Activated CD4-positive, alpha-beta T cell treated with anti-CD3 and anti-CD28 coated beads, Interleukin-2, amount 50 U/mL, for 16 hours (primary cell): ENCODE measurements at places on chromosomes 16 and 17.
A peak's percentile ranks its signal among the peaks of the same experiment; 100 is the strongest.

DNA sequence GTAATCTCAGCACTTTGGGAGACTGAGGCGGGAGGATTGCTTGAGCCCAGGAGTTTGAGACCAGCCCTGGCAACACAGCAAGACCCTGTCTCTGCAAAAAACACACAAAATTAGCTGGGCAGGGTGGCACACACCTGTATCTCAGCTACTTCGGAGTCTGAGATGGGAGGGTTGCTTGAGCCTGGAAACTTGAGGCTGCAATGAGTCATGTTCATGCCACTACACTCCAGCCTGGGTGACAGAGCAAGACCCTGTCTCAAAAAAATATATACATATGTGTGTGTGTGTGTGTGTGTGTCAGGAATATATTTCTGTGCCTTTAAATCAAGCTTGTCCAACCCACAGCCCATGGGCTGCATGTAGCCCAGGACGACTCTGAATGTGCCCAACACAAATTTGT lies 55.2 kb downstream of the CRISPLD2 start:
- no peak for DNase-seq

DNA sequence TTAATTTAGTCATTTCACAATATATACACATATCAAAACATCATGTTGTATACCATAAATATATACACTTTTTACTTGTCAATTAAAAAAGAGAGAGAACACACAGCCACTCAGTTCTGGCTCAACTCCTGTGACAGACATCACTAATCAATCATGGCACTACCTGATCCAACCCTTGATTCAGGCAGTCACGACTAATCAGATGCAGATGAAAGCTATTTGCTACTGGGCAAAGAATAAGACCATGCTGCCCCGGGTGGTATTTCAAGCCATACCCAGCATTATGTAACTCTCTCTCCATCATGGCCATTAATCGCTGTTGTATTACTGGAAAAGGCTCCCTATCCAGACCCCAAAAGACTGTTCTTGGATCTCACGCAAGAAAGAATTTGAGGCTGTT lies 345.7 kb downstream of the HAPSTR1 start:
- no peak for DNase-seq

DNA sequence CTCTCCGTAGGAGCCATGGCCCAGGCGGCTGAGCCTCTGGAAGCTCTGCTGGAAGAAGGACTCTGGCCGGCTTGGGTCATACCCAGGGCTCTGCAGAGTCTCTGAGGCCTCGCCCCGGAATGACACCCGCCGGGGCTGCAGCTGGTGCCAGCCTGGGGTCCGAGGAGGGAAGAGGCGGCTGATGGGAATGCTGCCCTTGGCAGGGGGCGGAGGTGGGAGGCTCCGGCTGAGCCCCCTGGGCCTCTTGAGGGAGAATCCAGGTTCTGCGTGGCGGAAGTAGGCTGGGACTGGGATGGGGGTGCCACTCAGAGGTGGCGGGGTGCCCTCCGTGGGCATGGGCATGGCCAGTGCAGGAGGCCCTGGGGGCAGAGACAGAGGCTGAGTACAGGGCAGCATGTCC lies 3.6 kb downstream of the PKMYT1 start:
- no peak for DNase-seq

- peak; percentile 42 for DNase-seq
Observed at GRCh38 chr16:19520861-19521331, 1.0 kb downstream of the GDE1 start.

DNA sequence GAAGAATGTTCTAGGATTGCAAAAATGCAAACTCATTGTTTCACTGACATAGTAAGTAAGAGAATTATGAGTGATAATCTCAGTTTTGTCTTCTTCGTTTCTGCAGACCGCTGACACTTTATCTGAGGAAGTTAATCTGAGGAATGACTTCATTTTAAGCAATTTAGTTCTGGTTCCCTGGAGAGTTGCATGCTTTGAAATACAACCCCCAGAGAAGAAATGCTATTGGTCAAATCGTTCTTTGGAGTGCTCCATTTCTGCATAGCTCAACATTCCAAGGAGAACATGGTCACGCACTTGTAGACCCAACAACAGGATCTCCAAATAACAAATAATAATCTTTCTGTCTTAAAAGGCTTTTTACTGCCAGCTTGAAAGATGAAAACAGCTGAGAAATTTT lies 427.1 kb downstream of the GRIN2A start:
- no peak for DNase-seq

DNA sequence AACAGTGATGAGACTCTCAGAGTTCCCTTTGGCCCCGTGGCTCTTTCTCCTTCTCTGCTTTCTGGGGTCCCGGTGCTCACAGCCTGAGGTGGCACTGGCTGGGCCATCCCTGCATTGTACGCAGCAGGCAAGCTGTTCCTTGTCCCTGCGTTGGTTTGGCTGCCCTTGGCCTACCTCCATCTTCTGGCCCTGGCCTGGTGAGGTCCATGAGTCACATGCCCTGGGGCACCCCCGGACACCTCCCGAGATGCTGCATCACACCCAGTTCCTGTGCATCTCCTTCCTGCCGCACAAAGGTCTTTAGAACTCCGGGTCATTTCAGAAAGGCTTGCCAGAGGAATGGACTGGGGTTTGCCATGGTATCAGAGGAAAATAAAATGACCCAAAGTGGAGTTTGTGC lies 9.5 kb downstream of the SULT1A2 start:
- no peak for DNase-seq

GRCh38 chr17:17141279-17141678 lies 64.9 kb downstream of the PLD6 start:
- DNase-seq: no peak

- DNase-seq: peak; percentile 44
Observed at GRCh38 chr17:42438600-42439567, 15.8 kb upstream of the CAVIN1 start.

DNA sequence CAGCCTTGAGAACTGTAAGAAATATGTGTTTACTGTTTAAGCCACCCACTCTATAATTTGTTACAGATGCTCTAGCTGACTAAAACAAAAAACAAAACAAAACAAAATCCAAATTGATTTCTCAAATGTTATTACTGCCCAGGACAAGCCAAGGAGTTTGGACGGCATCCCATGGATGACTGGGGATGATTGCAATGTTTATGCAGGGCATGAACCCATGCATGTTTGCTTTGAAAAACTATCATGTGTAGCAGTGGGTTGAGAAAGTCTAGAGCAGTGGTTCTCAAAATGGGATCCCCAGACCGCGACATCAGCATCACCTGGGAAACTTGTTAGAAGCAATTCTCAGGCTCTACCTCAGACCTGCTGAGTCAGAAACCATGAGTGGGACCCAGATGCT lies 223.2 kb upstream of the PSMD7 start:
- DNase-seq: no peak

GRCh38 chr16:30895627-30896260 lies 670 bp upstream of the CTF1 start:
- DNase-seq: no peak

GRCh38 chr17:59842901-59843652 lies 49.7 kb downstream of the TUBD1 start:
- DNase-seq: peak; percentile 90

- no peak for DNase-seq
Observed at GRCh38 chr17:81991684-81992305, 14.4 kb downstream of the ASPSCR1 start.

GRCh38 chr16:23960081-23960885 lies 124.5 kb downstream of the PRKCB start:
- DNase-seq: no peak

DNA sequence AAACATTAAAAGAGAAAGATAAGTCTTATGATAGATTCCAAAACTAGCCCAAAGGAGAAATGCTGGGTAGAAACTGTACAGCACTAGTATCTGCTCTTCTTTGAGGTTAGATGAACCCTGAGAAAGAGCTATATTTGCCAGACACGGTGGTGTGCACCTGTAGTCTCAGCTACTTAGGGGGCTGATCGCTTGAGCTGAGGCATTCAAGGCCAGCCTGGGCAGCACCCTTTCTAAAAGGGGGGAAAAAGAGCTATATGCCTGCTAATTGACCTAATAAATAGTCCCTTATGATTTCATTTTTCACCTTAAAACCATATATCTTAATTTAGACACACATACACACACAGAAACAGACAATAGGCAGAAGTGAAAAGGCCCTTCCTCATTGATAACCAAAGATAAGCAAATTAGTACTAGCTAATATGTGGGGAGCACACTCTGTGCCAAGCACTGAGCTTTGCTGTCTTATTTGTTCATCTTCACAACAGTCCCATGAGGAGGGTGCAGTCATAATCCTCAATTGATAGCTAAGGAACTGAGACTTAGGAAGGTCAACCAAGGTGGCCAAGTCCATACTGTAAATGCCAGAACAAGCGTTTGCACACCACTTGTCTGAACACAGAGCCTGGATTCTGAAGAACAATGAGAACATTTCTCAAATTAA lies 56.6 kb upstream of the NLK start:
- no peak for DNase-seq

- DNase-seq: no peak
Observed at GRCh38 chr17:42991471-42991870, 6.7 kb upstream of the RPL27 start.

DNA sequence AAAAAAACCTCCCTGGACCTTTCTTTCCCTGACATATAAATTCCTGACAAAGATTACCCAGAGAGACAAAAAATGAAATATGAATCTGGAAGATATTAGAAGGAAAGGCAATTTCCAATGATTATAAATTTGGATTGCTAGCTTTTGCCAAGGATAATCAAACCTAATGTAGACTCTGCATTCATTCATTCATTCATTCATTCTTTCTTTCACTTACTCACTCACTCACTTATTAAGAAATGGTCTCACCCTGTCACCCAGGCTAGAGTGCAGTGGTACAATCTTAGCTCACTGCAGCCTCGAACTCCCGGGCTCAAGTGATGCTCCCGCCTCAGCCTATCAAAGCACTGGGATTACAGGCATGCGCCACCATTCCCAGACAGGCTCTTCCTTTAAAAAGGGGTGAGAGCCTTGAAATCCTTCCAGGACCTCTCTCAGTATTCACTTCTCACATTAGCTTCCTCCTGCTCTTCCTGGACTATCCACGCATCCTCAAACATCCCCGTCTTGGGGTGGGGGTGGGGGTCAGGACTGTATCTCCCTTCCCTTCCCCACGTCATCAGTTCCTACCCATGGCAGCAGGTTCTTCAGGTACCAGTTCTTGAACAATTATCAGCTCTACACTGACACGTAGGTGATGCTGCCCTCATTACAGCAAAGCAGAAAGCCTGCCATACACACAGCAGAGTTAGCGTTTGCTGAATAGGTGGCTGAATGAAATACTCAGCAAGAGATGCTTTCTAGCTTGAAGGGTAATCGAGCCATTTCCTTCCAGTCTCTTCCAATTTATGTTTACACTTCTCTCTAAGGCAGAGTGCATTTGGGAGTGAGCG lies 19.8 kb downstream of the PRPSAP1 start:
- no peak for DNase-seq

- DNase-seq: peak; percentile 41
Observed at GRCh38 chr17:32805029-32805976, 71.6 kb downstream of the MYO1D start.

DNA sequence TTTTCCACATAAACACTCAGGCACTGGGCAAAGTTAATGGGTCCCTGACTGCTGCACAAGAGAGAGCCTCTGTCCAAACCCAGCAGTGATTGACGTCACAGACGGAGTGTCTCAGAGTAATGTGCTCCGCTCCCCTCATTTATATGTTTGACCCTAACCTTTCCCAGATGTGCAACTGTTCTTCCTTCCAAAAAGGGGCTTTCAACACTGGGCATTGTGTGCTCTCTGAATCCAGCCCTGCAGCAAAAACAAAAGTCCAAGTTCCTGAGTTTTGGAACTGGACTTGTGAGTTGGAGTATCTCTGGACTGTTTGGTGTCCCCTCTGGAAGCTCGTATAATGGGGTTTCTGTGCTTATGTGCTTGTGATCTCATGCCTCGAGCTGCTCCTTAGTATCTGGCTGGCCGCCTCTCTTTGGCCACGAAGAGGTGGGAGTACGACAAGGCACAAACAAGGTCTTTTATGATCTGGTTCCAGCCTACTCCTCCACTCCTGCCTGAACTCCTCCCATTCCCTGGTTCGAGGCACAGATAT lies 76.4 kb upstream of the SMIM36 start:
- DNase-seq: no peak

DNA sequence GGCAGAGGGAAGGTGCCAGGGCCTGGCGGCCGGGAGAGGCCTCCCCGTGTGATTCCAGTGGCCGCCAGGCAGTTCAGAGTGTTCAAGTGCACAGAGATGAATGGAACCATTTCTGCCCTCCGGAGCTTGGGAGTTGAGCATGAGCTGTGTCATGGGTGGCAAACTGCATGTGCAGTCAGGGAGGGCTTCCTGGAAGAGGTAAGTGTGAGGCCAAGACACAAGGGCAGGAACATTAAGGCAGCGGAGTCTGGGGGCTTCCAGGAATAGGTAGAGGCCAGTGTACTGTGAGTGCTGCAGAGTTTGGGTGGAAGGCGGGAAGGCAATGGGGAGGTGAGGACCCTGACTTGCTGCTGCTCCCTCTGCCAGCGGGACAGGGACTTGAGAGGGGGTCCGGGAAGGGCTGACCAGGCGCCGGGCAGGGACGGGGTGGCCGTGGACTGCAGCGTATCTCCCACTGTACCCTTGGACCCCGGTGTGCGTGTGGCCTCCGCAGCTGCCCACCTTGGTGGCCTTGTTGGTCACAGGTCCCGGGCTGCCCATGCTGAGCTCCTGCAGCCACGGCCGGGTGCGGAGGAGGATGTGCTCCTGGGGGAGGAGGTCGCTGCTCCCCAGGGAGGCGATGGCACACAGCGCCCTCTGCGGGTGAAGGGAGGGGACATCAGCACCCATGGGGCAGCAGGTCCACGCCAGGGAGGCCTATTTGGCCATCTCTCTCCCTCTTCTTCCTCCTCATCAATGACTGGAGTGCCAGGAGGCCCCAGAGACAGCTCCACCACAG lies 7.5 kb upstream of the CEP131 start:
- DNase-seq: no peak

DNA sequence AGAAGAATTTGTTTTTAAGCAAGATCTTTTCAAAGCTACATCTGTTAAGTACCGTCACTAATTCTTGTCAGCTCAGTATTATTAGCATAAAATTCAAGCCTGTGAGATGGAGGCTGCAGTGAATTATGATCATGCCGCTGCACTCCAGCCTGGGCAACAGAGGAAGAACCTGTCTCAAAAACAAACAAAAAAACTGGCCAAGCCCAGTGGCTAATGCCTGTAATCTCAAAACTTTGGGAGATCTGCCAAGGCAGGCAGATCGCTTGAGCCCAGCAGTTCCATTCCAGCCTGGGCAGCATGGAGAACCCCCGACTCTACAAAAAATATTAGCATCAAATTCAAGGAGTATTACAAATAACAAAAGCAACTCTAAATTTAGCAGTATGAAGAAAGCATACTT lies 88.0 kb downstream of the STXBP4 start:
- DNase-seq: no peak
